ENCODE measurements at places on chromosomes 6 and 20.

GRCh38 chr6:37693546-37694250 lies 4.0 kb downstream of the MDGA1 start:
- DNase-seq, result no peak

GRCh38 chr6:139251045-139251690 lies 40.6 kb downstream of the TXLNB start:
- no peak for DNase-seq

GRCh38 chr6:47810885-47811284 lies 29.1 kb downstream of the OPN5 start:
- no peak for DNase-seq

GRCh38 chr20:15310361-15310760 lies 972.9 kb upstream of the FLRT3 start:
- DNase-seq, result no peak

- DNase-seq, result no peak
These were observed 230.1 kb upstream of the MOCS1 start for GRCh38 chr6:40164345-40164755.

- no peak for DNase-seq
These were observed 29.7 kb upstream of the INSM1 start for GRCh38 chr20:20338133-20338730.

DNA sequence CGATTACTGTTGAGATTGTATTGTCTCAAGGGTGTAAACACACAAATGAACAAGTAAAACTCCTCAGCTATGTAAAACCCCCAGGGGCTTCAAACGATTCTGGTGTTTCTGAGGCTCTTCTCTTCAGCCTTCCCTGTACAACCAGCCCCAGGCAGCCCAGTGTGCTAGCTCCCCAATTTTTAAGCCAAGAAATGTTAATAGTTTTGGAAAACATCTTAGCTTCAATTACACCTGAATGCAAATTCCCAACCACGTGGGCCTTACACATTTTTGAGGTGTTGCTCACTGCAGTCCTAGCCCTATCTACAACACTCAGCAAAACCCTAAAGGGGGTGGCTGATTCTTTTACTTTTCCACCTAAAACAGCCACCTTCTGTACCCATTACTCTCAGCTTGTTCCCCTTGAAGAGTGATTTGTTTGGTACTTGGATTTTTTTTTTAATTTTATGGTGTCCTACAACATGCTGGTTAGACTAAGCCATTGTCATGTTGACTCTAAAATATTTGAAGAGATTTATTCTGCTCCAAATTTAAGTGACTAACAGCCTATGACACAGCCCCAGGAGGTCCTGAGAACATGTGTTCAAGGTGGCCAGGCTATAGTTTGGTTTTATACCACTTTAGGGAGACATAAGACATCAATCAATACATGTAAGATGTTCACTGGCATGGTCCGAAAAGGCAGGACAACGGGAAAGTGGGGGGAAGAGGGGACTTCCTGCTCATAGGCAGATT lies 48.7 kb downstream of the ADAT2 start:
- DNase-seq, result no peak

DNA sequence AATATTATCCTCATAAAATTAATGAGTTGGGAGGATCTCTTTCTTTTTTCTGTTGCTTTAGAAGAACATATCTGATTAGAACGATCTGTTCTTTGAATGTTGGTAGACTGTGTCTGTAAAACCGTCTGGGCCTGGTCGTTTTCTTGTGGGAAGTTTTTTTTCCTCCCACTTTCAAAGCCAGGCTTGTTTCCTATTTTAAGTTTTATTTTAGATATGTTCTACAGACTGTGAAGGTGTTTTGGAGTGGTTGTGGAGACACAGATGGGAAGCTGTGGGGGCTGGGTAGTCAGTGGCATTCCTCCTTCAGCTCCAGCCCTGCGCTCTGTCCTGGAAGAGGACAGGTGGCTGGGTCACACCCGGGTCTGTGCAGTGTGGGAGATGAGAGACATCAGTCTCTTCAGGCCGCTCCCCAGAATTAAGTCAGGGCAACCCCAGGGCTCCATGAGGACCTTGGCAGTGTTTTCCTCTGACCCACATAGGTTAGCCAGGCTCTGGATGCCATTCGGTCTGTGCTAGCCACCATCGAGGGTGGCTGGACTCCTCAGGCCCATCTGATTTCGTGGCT lies 92.0 kb upstream of the SCP2D1 start:
- DNase-seq, result no peak

- no peak for DNase-seq
These were observed 6.0 kb upstream of the QKI start for GRCh38 chr6:163408352-163408991.

GRCh38 chr20:24304291-24304690 lies 165.1 kb upstream of the SYNDIG1 start:
- DNase-seq, result no peak

DNA sequence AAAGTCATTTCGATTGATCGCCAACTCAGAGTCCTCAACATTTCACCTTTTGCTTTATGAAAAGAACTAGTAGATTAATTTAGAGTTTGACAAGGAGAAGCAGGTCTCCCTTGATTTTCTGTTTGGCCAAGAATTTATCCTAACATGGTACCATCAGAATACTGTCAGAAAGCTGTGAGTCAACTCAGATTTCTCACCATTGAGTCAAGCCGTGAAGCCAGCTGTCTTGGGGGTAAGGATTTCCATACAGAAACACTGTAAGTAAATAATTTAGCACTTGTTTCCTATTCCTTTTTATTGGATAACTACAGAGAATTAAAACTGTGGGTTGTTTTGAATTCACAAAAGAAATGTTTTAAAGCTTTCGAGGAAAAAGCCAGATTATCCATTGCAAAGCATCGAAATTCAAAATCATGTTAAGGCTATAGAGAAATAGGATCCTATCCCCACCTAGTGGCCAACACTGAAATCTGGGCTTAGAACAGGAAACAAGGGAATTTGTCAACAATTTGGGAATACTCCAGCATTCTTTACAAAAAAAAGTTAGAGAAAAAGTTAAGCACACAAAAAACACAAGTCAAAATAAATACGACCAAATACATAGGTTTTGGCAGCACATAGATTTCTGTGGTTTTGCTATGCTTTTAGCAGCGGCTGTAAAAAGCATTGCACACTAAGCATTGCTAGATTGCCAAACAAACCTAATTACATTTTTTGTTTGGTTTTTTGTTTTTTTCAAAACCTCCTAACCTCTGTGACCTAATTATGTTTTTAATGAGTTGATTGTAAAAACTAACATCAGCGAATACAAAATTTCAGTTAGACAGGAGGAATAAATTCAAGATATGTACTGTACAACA lies 44.2 kb downstream of the COL11A2 start:
- no peak for DNase-seq

GRCh38 chr20:19495905-19496703 lies 262.0 kb upstream of the RIN2 start:
- DNase-seq, result no peak

DNA sequence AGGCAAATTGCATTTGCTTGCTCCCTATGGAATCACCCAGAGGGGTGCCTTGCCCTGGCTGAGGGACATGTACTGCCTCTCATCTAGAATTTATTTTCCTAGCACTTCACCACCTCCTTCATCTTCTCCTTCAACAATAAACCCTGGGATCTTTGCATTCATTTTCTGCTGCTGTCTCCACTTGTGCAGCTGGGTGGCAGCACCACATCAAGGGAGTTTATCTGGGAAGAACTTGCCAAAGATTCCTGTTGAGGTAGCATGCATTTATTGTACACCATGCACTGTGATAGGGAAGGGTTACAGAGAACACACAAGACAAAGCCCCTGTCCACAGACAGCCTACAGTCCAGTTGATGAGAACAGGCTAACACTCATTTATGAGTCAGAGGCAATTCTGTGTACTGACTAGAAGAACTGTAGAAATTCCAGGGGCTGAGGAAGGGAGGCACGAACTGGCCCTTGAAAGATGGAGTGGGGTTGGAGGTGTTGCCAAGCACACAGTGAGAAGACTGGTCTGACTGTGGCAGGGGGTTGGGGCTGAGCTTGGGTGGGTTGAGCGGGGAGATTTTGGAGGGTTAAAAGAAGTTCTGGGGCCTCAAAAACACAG lies 17.5 kb downstream of the C20orf173 start:
- DNase-seq, result no peak
